Left lobe of liver (tissue), 2 donors: ENCODE measurements at places on chromosomes 11 and 22. TPM values are rescaled to one million over a fixed set of nuclear protein-coding genes. Genes with fewer than 3 reads are reported as not detected.

DNA sequence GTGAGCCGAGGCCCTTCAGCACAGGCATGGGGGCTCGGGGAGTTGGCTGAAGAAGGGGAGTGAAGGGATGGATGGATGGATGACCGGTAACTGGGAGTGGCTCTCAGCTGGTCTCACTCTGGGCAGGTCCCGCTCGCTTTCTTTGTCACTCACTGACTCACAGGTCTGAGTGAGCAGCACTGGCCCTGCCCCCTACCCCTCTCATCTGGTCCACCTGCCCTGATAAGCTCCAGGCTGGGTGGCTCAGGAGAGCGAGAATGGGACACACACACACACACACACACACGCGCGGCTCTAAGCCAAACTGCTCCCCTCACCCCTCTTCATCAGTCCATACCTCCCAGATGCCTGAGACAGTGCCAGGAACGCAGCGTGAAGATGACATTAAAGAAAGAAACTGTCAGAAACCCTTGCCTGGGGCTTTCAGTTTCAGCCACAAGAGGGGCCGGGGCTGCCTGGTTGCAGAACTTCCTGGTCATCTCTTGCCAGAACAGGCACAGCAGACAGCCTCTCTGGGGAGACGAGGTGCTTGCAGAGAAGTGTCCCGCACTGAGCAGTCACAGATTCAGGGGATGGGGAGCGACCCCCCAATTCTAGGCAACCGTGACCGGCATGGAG is 16.5 kb upstream of the SHISAL1 start:
- DNase-seq, result no peak

GRCh38 chr22:22703715-22704114 is 59.3 kb downstream of the GGTLC2 start:
- peak; percentile 56 for DNase-seq

GRCh38 chr11:35825386-35825785 is 118.5 kb upstream of the LDLRAD3 start:
- no peak for DNase-seq

- no peak for DNase-seq
These were observed 89.5 kb downstream of the FAM83F start for GRCh38 chr22:40084246-40084645.

DNA sequence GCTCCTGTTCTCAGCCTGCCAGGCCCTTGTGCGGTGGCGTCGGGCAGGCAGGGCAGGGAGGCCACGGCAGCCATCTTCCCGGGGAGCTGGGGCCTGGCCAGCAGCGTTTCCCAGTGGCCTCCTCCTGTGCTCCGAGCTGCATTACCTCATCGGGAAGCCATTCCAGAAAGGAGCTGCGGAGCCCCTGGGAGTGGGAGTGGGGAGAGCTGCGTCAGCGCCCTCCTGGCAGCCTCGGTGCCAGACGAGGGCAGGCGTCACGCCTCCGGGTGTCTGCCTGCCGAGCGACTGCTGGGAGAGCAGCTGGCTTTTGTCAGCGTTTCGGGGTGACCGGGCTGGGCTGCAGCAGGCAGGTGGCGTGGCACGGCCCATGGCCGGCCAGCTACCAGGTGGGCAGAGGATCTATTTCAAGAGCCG is 30.9 kb upstream of the WNT7B start:
- DNase-seq, result no peak

- DNase-seq, result no peak
These were observed 378.7 kb upstream of the RAG2 start for GRCh38 chr11:36976741-36977140.

DNA sequence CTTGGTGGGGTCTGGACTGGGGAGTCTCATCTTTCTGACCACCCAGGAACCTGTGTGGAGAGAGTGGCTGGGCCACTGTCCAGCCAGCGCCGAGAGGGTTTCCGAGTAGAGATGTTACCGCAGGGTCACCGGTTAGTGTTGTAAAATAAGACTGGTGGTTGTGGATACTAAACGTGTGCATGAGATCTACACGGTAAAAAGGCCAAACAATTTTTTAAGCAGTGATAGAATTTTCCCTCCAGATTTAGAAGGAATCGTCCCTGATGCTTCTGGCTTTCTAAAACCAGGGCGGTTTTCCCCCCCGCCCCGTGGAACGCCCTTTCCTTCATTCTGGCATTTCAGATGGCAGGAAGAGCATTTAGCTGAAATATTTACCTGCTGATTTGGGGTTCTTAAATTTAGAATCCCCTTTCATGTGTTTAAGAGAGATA is 72.6 kb upstream of the PPARA start:
- peak; percentile 45 for DNase-seq

GRCh38 chr11:8928205-8928604 is 4.5 kb downstream of the C11orf16 start:
- DNase-seq, result no peak

GRCh38 chr11:103681855-103682254 is 354.6 kb upstream of the DDI1 start:
- DNase-seq, result no peak

- no peak for DNase-seq
These were observed 195.9 kb downstream of the CSNK2A3 start for GRCh38 chr11:11157185-11157584.

- DNase-seq, result no peak
These were observed 5.5 kb downstream of the OSM start for GRCh38 chr22:30261134-30261533.

PLEKHB1 gene
- 1.3 TPM for total RNA-seq

FGF3 gene
- total RNA-seq, result not detected

CCDC73 gene
- total RNA-seq, result 0.40 TPM

MB gene
- 0.48 TPM for total RNA-seq

POU2AF3 gene
- total RNA-seq, result 0.58 TPM

APOBEC3H gene
- total RNA-seq, result not detected

OR2AT4 gene
- total RNA-seq, result not detected

TRIM49 gene
- not detected for total RNA-seq
